PC-3 (cell line): ENCODE measurements at places on chromosomes 11 and 22. TPM values are rescaled to one million over a fixed set of nuclear protein-coding genes. Genes with fewer than 3 reads are reported as not detected.
A peak's percentile ranks its signal among the peaks of the same experiment; 100 is the strongest.

The FZD4 gene
- total RNA-seq, result 17.3 and 17.7 TPM in 2 replicates

The FXYD6 gene
- not detected in 2 replicates for total RNA-seq

- H3K4me1 ChIP-seq, result peaks cover 56% of the 10 kb centered on the region
- no peak for DNase-seq
- no peak overlapping the region for H3K4me3 ChIP-seq
- H3K36me3 ChIP-seq, result peaks cover 15% of the 10 kb centered on the region; the same call in 1 of the 2 replicates
- H3K27ac ChIP-seq, result no peak overlapping the region
- no peaks in the 10 kb centered on the region for H3K27me3 ChIP-seq
Observed at GRCh38 chr11:94150704-94151685, 22.4 kb downstream of the PANX1 start.

DNA sequence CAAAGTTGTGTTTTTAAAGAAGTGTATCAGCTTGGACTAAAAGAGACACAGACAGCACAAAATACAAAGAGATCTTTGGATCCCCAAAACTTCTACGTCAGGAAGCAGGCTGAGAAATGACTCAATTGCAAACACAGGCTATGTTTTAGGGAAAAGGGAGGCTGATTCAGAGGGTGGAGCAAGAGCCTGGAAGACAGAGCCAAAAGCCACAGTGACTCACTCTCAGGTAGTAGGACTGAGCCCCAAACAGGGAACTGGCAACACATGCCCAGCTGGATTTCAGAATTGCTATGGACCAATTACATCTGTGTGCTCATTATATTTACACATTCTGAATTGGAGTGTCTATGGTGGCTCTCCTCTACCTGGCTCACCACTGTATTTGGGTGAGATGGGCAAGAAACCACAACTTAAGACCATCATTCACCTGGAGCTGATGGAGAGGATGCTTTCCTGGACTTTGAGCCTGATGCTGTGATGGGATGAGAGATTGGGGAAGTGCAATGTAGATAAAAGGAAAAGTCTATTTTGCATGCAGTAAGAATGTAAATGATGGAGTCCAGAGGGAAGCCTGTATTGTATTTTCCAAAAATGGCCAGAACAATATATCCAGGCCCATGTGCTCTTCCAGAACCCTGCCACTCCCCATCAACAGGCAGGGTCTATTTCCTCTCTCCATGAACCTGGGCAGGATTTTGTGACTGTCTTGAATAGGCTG lies 20.8 kb upstream of the LINC01488 start:
- H3K4me3 ChIP-seq, result no peak overlapping the region; the same call in 1 of the 2 replicates
- H3K27ac ChIP-seq, result peak overlapping the region; percentile 84
- H3K4me1 ChIP-seq, result peaks cover 9% of the 10 kb centered on the region

GRCh38 chr11:9184516-9184915 lies 80.6 kb downstream of the DENND5A start:
- no peaks in the 10 kb centered on the region for H3K27me3 ChIP-seq
- no peak for DNase-seq
- no peaks in the 10 kb centered on the region for H3K4me1 ChIP-seq
